Activated CD4-positive, alpha-beta T cell treated with anti-CD3 and anti-CD28 coated beads for 24 hours (primary cell): ENCODE measurements at places on chromosomes 4 and X.

DNA sequence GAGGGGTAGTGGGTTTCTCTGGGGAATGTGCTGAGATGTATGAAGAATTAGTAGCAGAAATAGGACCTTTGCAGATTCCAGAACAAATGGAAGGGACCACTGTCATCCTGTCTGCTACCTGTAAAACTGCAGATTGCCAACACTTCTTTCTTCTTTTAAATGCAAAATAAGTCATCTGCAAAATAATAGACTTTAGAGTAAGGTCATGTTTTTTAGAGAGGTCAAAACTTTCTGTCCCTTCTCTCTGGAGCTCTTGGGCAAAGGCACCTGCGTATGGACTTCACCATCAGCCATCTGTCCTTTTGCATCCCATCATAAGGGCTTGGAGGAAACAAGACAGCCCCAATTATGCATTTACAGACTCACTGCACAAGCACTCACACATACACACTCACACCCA lies 121.1 kb upstream of the PPARGC1A start:
- no peak for DNase-seq

GRCh38 chr4:56742080-56742871 lies 61.2 kb upstream of the HOPX start:
- DNase-seq, result no peak

- no peak for DNase-seq
Observed at GRCh38 chr4:98577956-98578355, 80.5 kb downstream of the TSPAN5 start.

DNA sequence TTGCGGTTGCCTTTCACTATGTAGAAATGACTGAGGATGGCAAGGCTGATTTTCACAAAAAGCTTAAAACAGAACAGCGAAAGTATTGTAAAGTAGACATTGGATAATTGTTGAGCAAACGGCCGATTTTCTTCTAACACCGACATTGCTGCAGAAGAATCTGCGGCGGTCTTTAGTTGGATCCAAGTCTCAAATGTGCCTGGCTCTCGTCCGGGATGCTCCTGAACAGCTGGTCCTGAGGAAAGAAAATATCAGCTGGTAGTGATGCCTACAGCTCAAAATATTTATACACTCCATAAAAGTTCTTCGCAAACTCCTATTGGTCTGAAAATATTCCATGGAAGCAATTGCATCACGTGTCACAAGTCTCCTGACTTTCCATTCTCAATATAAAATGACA lies at the start of gene ASB5:
Gene ASB5 (minus strand): TSS at position 260 of the 400 bp plus-strand sequence. CDS start 114 bp downstream, at position 146.
- no peak for DNase-seq

GRCh38 chr4:5030221-5030620 lies 11.0 kb upstream of the CYTL1 start:
- no peak for DNase-seq

- no peak for DNase-seq
Observed at GRCh38 chr4:7165874-7166201, 26.5 kb upstream of the SORCS2 start.

GRCh38 chr4:34043131-34043530 lies 2201.2 kb downstream of the ARAP2 start:
- no peak for DNase-seq

- DNase-seq, result no peak
Observed at GRCh38 chrX:15465896-15466651, 27.1 kb downstream of the PIR start.

DNA sequence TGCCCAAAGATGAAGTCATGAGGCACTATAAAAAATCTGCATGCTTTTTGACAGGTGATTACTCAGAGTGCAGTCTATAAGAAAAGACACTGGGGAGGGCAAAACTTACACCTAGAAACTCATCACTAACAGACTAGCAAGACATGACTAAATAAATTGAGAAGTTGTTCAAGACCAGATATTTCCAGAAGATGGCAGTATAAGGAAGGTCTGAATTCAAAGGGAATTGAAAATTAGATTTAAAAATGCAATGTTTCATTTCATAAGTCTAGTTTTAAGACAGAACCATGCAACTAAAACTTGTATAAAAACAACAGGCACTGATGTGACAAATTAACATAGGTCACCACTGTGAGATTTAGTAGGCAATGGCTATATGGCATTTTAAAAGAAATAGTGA lies 232.5 kb upstream of the POF1B start:
- no peak for DNase-seq

DNA sequence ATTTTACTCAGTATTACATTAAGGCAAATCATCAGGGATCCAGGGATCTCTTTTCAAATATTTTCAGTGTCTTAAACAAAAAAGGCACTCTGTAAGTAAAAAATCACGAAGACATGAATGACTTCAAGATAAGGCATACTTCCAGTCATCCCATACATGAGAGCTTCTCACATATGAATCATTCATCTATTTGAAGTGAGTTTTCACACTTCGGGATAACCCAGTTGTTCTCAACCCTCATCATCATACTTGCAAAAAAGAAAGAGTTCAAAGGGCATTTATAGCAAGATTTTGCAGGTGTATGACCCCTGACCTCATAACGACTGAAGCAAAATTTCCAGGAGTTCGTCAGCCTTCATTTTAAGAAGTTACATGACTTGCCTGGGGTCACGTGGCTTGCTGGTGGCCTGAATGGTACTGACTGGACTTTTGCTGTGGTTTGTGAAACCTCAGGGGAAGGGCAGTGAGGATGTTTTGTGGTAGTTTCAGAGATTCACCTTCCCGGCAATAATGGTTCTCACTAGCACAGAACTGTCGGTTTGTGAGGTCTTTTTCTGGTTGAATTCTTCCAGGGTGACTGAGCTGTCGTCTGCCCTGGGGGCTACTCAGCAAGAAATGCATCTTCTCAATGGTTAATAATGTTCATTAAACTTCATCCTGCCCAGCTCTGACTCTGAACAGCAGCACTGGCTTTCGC lies 115.8 kb upstream of the SHISA3 start:
- DNase-seq, result no peak
